Osteoblast (primary cell): ENCODE measurements at places on chromosomes 5 and 9. TPM values are rescaled to one million over a fixed set of nuclear protein-coding genes. Genes with fewer than 3 reads are reported as not detected.
A peak's percentile ranks its signal among the peaks of the same experiment; 100 is the strongest.

FAM163B gene
- total RNA-seq: not detected in 2 replicates

TAF11L3 gene
- total RNA-seq: not detected in 2 replicates

C5orf34 gene
- 1.8 and 3.8 TPM in 2 replicates for total RNA-seq

ANKRD31 gene
- total RNA-seq: 0.29 and 0.36 TPM in 2 replicates

FOXD4L4 gene
- total RNA-seq: under 0.01 TPM in 2 replicates

PDGFRB gene
- 531 and 567 TPM in 2 replicates for total RNA-seq

CDH9 gene
- total RNA-seq: not detected in 2 replicates

PCDHGB2 gene
- total RNA-seq: 4.3 and 5.6 TPM in 2 replicates

TCF7 gene
- 2.9 and 3.3 TPM in 2 replicates for total RNA-seq

CTXN3 gene
- total RNA-seq: not detected in 2 replicates

PCDHB1 gene
- not detected in 2 replicates for total RNA-seq

SOWAHA gene
- total RNA-seq: under 0.01 and 0.29 TPM in 2 replicates

FCN2 gene
- not detected in 2 replicates for total RNA-seq

- no peaks in the 10 kb centered on the region for H3K27me3 ChIP-seq
- no peak for DNase-seq
- H3K4me1 ChIP-seq: no peaks in the 10 kb centered on the region
- H3K4me3 ChIP-seq: no peak overlapping the region
- H3K36me3 ChIP-seq: no peaks in the 10 kb centered on the region
Observed at GRCh38 chr9:90858457-90858901, 56.9 kb downstream of the SYK start.

- no peaks in the 10 kb centered on the region for H3K4me1 ChIP-seq
- H3K36me3 ChIP-seq: no peaks in the 10 kb centered on the region
- no peak overlapping the region for H3K4me3 ChIP-seq
Observed at GRCh38 chr5:180975338-180975737, 13.3 kb upstream of the BTNL3 start.

DNA sequence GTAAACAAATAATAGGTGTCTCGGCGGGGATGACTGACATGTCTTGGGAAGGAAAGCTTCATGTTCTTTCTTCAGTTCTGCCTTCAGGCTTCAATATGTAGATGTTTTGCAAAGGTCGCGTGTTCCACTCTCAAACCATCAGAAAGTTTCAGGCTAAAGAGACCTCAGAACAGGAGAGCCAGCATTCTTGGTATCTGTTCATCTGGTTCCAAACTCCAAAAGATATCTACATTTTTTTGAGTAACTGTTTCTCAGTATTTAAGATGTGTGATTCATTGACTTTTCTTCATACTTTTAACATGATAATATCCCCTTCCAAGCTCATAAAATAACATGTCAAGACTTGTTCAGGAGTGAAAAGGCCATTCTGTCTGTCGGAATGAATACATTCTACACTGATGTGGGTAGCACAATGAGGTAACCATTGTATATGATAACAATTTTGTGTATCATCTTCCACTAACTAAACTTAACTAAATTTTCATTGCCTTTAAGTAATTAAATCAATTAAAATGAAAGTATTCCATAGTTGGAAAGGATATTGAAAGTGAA, 183.6 kb downstream of the CFAP90 start:
- DNase-seq: no peak
- H3K27ac ChIP-seq: no peak overlapping the region
- no peaks in the 10 kb centered on the region for H3K36me3 ChIP-seq
- no peaks in the 10 kb centered on the region for H3K4me1 ChIP-seq
- no peaks in the 10 kb centered on the region for H3K27me3 ChIP-seq

DNA sequence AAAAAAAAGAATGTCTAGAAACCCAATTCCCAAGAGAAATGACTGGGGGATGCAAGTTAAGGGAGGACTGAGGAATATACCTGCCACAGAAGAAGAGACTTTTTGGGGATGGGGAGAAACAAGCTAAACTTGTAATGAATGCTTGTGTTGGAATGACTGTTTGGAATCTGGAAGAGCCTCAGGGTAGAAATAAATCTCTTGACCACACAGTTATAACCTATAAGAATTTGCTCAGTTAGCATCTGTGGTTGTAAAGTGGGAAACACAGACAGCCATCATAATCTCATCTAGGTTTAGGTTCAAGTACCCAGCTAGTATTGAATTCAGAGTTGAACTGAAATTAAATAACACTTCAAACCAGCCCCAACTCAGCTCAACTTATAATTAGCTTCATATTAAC, 678.3 kb upstream of the CHD1 start:
- no peak overlapping the region for H3K4me3 ChIP-seq
- H3K27me3 ChIP-seq: no peaks in the 10 kb centered on the region
- DNase-seq: peak; percentile 8

- H3K4me3 ChIP-seq: no peak overlapping the region
- H3K36me3 ChIP-seq: peaks cover 34% of the 10 kb centered on the region
- no peak overlapping the region for H3K27ac ChIP-seq
- no peaks in the 10 kb centered on the region for H3K27me3 ChIP-seq
- peaks cover 55% of the 10 kb centered on the region for H3K4me1 ChIP-seq
- no peak for DNase-seq
Observed at GRCh38 chr9:71685394-71685793, 82.9 kb downstream of the CEMIP2 start.

DNA sequence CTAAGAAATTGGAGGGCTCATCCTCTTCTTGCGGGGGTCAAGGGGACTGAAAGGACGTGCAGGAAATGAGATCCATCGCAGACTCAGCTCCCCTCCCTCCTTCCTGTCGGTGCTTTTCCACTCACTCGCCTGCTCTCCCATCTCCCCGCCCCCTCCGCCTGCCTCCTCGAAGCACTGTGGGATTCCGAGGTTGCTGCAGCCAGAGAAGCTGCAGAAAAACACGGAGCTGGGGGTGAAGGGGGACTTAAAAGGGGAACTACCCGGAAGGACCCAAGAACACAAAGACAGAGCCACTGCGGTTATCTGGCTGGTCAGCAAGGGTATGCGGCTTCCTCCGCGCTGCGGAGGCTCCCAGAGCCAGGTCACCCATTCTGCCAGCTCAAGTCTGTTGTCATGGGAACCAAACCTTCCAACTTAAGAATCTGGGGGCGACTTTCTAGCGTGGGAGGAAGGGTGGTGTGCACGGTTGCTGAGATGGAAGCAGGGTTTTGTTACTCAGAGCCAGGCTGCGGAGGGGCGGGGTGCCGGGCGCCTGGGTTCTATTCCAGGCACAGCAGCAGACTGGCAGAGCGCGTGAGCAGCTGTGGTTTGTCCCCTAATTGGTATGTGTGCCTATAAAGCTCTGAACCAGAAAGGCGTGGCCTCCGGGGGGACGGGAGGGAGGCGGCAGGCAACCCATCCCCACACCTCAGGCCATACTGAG, 24.9 kb downstream of the PCDHGC5 start:
- peaks cover 72% of the 10 kb centered on the region for H3K4me1 ChIP-seq
- peak overlapping the region; percentile 96 for H3K27ac ChIP-seq
- peak overlapping the region; percentile 75 for H3K4me3 ChIP-seq

- H3K36me3 ChIP-seq: no peaks in the 10 kb centered on the region
- H3K27ac ChIP-seq: peak overlapping the region; percentile 49
- no peaks in the 10 kb centered on the region for H3K27me3 ChIP-seq
- H3K4me3 ChIP-seq: peak overlapping the region; percentile 32
- DNase-seq: peak; percentile 98
Observed at GRCh38 chr5:139725073-139725830, 70.4 kb upstream of the PSD2 start.

- H3K36me3 ChIP-seq: no peaks in the 10 kb centered on the region
- no peaks in the 10 kb centered on the region for H3K27me3 ChIP-seq
- peak; percentile 77 for DNase-seq
- peak overlapping the region; percentile 2 for H3K4me3 ChIP-seq
Observed at GRCh38 chr9:116543731-116544400, 143.2 kb upstream of the TRIM32 start.

- DNase-seq: no peak
- no peaks in the 10 kb centered on the region for H3K36me3 ChIP-seq
- no peak overlapping the region for H3K4me3 ChIP-seq
- H3K27me3 ChIP-seq: no peaks in the 10 kb centered on the region
- no peak overlapping the region for H3K27ac ChIP-seq
Observed at GRCh38 chr5:96861076-96861475, 15.2 kb upstream of the ERAP2 start.

DNA sequence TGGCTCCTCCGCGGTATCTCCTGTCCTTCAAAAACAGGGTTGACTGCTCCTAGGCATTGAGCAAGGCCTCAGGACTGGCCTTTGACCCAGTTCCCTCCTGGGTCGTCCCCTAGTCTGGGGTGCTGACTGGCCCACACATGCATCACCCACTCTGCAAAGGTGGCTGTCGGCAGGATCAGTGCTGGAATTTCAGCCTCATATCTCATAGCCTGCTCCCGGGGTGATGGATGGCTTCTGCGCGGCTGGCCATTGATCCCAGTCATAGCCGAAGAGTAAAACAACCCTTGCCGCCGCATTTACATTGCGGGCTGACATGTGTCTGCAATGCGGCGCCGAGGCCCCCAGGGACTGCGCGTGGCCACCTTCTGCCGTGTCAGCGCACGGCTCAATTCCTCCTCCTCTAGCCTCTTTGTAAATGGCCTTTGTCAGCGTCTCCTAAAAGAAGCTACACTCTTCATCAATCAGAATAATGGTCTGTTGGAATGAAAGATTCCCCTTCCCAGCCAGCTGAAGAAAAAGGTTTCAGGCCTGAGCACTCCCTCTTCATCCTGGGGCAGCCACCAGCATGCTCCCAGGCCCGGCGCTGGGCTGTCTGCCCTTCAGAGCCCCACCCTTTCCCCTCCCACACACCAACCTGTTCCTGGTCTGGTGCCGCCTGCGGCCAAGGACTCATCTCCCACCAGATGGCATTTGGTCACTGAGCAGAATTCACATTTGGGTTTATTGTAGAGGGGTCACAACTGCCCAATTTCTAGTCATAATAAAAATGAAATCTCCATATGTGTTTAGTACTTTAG, 159.0 kb downstream of the PJA2 start:
- H3K4me3 ChIP-seq: no peak overlapping the region
- no peak overlapping the region for H3K27ac ChIP-seq
- peak; percentile 39 for DNase-seq
- H3K27me3 ChIP-seq: no peaks in the 10 kb centered on the region
- H3K4me1 ChIP-seq: no peaks in the 10 kb centered on the region

GRCh38 chr5:90092734-90093133, 316.8 kb downstream of the CETN3 start:
- H3K4me1 ChIP-seq: peaks cover 8% of the 10 kb centered on the region
- no peaks in the 10 kb centered on the region for H3K36me3 ChIP-seq
- H3K27ac ChIP-seq: no peak overlapping the region
- no peaks in the 10 kb centered on the region for H3K27me3 ChIP-seq
- DNase-seq: no peak

- no peaks in the 10 kb centered on the region for H3K4me1 ChIP-seq
- H3K36me3 ChIP-seq: no peaks in the 10 kb centered on the region
- H3K4me3 ChIP-seq: no peak overlapping the region
- DNase-seq: no peak
- H3K27me3 ChIP-seq: no peaks in the 10 kb centered on the region
Observed at GRCh38 chr5:87851603-87852002, 417.0 kb downstream of the TMEM161B start.

DNA sequence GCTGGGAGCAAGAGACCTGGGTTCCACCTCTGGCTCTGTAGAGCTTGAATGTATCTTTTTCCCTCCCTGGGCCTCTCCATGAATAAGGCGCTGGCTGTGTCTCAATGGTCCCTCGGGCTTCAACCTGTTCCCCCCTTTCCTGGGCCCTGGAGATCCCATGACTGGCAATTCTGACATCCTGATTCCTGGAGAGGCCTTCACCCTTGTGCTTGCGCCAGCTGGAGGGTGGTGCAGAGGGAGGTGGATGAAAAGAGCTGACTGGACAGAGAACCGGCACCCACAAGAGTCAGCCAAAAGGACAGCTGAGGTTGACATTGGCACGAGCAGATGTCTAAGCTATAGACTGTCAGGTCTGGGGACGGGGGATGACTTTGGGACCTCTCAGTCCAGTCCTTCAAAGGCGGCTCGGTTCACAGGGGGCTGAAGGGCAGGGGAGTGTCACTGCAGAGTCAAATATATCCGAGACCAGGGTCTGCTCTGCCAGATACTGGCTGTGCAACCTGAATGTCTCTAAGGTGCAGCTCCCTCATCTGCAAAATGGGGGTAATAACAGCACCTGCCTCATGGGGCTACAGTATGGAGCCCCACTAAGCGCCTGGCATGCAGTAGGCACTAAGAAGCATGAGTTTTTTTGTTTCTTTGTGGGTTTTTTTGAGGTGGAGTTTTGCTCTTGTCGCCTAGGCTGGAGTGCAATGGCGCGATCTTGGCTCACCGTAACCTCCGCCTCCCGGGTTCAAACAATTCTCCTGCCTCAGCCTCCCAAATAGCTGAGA, 13.8 kb downstream of the DNM1 start:
- H3K4me3 ChIP-seq: no peak overlapping the region
- no peaks in the 10 kb centered on the region for H3K27me3 ChIP-seq
- H3K4me1 ChIP-seq: peaks cover 10% of the 10 kb centered on the region
- peak; percentile 87 for DNase-seq
- no peak overlapping the region for H3K27ac ChIP-seq
- H3K36me3 ChIP-seq: no peaks in the 10 kb centered on the region

DNA sequence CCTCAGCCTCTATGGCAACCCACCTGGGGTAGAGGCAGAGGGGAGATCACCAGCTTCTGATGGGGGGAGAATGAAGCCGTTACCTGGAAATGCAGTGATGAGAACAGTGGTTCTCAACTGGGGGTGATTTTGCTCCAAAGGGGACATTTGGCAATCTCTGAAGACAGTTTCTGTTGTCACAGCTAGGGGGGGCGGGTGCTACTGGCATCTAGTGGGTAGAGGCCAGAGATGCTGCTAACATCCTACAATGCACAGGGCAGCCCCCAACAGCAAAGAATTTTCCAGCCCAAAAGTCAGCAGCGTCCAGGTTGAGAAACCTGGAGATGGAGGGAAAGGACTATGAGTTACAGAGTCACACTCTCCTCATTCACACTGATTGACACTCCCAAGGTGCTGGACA, 84.5 kb downstream of the FGF1 start:
- H3K27ac ChIP-seq: peak overlapping the region; percentile 58
- no peaks in the 10 kb centered on the region for H3K27me3 ChIP-seq
- peaks cover 33% of the 10 kb centered on the region for H3K4me1 ChIP-seq
- H3K4me3 ChIP-seq: peak overlapping the region; percentile 67
- no peak for DNase-seq

DNA sequence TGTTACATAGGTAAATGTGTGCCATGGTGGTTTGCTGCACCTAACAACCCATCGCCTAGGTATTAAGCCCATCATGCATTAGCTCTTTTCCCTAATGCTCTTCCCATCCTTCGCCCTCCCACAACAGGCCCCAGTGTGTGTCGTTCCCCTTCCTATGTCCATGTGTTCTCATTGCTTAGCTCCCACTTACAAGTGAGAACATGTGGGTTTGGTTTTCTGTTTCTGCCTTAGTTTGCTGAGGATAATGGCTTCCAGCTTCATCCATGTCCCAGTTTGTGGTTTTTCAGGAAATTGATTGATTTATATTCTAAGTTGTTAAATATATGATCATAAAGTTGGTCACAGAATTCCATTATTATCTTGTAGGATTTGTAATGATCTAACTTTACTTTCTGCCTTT, 85.3 kb upstream of the CAST start:
- DNase-seq: no peak
- peaks cover 14% of the 10 kb centered on the region for H3K4me1 ChIP-seq
- no peak overlapping the region for H3K27ac ChIP-seq

- no peaks in the 10 kb centered on the region for H3K27me3 ChIP-seq
- H3K36me3 ChIP-seq: no peaks in the 10 kb centered on the region
- no peak overlapping the region for H3K27ac ChIP-seq
- H3K4me1 ChIP-seq: no peaks in the 10 kb centered on the region
- H3K4me3 ChIP-seq: no peak overlapping the region
Observed at GRCh38 chr9:75488719-75489110, 400.4 kb downstream of the OSTF1 start.

GRCh38 chr9:128026255-128026772, 40.8 kb downstream of the NAIF1 start:
- H3K4me3 ChIP-seq: no peak overlapping the region
- H3K4me1 ChIP-seq: no peaks in the 10 kb centered on the region
- H3K27me3 ChIP-seq: no peaks in the 10 kb centered on the region
- H3K36me3 ChIP-seq: no peaks in the 10 kb centered on the region
- peak; percentile 25 for DNase-seq
